ENCODE measurements at places on chromosomes 1 and 21.

DNA sequence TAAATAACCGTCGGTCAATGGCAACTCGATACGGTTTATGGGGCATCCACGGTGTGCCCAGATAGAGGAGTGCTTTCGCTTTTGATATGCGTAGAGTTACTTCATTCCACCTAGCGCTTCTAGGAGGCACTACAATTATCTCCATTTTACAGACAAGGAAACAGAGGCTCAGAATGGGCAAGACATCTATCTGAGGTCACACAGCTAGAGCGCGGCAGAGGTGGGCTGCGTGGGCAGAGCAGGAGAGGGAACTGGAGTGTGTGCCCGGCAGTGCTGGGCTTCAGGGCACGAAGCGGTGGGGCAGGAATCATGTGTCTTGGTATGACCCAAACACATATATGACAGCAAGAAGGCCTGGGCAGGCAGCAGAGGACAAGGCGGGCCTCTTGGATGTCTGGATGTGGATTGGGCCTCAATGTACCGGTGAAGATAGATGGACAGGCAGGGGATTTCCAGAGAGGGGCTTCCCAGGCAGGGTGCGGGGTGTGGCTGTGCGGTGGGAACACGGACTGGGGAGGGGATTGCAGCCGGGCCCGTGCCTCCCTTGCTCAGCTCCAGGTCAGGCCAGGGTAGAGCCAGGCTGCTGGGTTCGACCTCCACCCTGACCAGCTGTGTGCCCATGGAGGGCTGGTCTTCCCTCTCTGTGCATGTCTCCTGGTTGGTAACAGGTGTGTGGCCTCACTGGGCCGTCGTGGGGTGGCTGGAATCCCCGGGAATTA is 21.2 kb downstream of the TP73 start:
- no peak for DNase-seq

GRCh38 chr1:203996126-203996525 is 76.8 kb upstream of the SOX13 start:
- DNase-seq = no peak

DNA sequence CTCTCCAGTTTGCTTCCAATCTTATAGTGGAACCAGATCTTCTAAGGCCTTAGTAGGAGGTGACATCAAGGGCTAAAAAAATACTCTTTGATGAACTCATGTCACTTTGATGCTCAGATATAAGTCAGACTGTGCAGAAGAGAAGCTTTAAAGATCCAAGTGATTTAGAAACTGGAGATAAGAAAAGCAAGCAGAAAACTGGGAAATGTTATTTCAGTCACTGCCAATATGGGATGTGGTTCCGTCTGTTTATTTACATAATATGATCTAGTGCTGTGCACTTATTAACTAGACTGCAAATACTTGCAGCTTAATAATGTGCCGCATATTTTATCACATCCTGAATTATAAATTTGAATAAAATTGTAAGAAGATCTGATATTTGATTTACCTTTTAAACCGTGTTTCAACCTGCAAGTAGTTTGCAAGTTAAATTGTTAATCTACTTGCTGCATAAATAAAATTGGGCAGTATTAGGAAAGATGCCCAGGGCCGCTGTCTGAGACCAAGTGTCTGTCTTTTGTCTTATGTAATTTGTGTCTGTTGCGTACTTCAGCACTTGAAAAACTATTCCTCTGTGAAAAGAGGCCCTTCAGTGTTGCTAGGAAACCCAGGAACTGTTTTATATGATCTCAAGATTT is 29.6 kb downstream of the CXADR start:
- DNase-seq = no peak

GRCh38 chr1:15718199-15718601 is 17.9 kb upstream of the SLC25A34 start:
- no peak for DNase-seq

DNA sequence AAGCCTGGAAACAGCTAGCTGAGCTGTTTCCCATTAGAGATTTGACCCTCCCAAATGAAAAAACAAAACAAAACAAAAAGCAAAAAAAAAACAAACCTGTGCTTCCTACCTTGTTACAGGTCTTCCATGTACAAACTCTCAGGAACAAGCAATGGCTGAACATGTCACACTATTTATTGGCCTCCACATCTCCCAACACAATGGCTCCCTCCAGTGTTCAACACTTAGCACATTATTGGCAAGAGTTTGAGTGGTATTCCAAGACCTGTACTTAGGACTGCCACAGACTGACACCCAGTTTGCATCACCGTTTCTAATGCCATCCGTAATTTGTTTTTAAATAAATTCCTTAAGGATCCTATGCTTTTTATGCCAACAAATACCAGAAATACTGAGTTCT is 195.0 kb upstream of the OLFM3 start:
- no peak for DNase-seq

GRCh38 chr1:91550961-91551360 is 50.3 kb downstream of the CDC7 start:
- no peak for DNase-seq

DNA sequence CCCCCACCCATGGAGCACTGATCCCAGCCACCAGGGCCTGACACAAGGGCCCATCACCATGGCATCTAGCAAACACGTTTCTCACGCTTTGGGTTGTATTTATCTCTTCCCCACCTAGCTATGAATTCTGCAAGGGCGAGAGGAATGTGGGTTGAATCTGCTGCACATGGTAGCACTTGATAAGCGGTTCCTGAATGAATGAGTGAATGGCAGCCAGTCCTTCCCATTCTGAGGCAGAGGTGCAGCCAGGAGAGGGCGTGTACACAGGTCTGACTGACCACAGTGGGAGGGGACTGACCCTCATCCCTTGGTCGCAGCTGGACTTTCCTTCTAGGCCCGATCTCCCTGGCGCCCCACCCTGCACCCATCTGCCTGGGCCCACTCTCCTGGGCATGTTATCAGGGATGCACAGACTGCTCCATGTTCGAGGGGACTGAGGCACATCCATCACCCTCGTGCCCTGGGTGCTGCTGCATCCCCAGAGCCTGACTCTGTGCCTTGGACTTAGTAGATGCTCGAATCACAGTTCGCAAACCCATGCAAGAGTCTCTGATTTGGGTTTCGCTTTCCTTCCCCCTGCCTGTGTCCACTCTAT is 1.0 kb downstream of the RD3 start:
- DNase-seq = no peak

GRCh38 chr1:230327892-230328284 is 98.2 kb downstream of the PGBD5 start:
- DNase-seq = no peak

GRCh38 chr1:88286716-88287115 is 397.4 kb upstream of the PKN2 start:
- no peak for DNase-seq

DNA sequence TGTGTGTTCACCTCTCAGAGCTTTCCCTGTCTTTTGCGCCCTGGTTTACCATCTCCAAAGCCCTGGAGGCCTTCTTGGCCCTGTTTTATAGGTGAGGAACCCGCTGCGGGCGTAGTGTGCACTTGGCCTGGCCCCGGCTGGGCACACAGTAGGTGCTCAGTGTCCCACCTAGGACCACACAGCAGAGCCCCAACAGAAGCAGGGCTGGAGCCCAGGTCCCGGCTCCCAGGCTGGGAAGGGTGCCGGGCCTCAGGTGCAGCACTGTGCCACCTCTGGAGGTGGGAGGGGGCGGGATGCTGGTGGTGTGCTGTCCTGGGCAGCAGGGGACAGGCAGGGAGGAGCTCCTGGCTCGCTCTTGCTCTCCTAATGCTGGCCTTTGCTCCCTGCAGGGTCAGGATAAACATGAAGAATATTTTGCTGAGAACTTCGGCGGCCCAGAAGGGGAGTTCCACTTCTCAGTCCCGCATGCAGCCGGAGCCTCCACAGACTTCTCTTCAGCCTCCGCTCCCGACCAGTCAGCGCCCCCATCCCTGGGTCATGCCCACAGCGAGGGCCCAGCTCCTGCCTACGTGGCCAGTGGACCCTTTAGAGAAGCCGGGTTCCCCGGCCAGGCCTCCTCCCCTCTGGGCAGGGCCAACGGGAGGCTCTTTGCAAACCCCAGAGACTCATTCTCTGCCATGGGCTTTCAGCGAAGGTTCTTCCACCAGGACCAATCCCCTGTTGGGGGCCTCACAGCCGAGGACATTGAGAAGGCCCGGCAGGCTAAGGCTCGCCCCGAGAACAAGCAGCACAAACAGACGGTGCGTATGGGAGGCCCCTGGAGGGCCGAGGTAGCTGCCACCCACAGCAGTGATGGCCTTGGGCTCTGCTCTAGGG is 24.8 kb downstream of the COQ8A start:
- no peak for DNase-seq

DNA sequence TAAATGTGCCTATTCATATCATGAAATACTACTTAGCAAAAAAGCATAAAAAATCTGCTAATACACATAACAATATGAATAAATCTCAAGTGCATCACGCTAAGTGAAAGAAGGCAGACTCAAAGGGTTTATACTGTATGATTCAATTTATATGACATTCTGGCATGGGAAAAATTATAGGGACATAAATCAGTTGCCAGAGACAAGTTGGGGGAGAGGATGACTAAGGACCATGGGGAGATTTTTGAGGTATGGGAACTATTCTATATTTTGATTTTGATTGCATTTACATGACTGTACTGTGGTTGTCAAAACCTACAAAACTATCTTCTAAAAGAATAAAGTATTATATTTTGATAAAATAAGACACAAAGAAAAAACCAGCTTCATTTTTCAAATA is 650.3 kb upstream of the NR5A2 start:
- DNase-seq = no peak

DNA sequence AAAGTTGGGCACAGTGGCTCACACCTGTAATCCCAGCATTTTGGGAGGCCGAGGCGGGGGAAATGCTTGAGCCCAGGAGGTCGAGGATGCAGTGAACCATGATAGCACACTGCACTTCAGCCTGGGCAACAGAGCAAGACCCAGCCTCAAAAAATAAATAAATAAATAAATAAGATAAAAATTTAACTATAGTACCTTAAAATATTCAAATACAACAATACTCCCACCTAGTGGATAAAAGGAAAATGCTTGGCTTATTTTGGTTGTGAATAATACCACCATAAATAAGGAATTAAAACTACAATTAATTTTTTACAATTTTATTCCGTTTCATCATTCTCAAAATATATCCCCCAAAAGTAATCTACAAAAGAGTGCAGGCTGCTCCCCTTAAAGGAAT is 8.1 kb downstream of the PSMG1 start:
- DNase-seq = no peak

DNA sequence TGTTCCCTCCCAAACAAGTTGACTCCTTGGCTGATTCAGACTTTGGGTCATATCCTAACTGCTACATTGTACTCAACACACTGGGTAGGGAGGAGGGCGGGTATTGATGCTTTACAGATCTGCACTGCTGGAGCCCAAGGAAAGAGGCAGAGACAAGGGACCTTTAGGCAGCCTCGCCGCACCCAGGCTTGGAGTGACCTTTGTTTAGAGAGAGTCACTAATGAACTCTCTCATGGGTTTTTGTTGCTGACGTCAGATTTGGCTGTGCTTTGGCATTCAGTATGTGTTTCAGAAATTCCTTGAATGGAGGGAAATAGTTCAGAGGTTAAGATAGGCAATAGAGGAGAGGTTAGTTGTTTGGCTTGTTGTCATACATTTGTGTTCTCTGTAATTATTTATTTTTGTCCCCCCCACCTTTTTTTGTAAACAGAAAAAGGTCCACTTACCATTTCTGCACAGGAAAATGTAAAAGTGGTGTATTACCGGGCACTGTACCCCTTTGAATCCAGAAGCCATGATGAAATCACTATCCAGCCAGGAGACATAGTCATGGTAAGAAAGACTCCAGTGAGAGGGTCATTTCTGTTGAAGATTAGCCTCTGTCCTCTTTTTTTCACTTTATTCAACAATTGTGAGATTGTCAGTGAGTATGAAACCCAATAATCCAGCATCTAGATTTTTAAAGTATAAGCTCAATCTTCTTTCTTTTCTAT is 116.1 kb downstream of the ATP5PO start:
- no peak for DNase-seq

- DNase-seq = no peak
These were observed 132.9 kb upstream of the C1orf21 start for GRCh38 chr1:184253921-184254320.

GRCh38 chr1:15723631-15724246 is 12.3 kb upstream of the SLC25A34 start:
- no peak for DNase-seq

- no peak for DNase-seq
These were observed 46.8 kb upstream of the RUNX1 start for GRCh38 chr21:35095859-35096291.

GRCh38 chr1:14661222-14661621 is 62.7 kb downstream of the KAZN start:
- DNase-seq = no peak

All from stimulated activated naive CD8-positive, alpha-beta T cell treated with anti-CD3 and anti-CD28 coated beads, Interleukin-15, amount 100 ng/mL, for 72 hours (primary cell).